ENCODE measurements at places on chromosomes 12 and 14. TPM values are rescaled to one million over a fixed set of nuclear protein-coding genes. Genes with fewer than 3 reads are reported as not detected.

- DNase-seq, result no peak
- H3K4me3 ChIP-seq, result peak overlapping the region; percentile 2
- no peaks in the 10 kb centered on the region for H3K36me3 ChIP-seq
- peaks cover 11% of the 10 kb centered on the region for H3K4me1 ChIP-seq
Measured at GRCh38 chr12:49200919-49201594, 12.2 kb upstream of the TUBA1A start.

The SLC4A8 gene
- 6.1 TPM for total RNA-seq

The HOXC4 gene
- 1.5 TPM for total RNA-seq

The SLC35F4 gene
- not detected for total RNA-seq

All from activated naive CD8-positive, alpha-beta T cell treated with anti-CD3 and anti-CD28 coated beads, Interleukin-2, amount 10 ng/mL, durations not matched to agents 7 days and 5 days (primary cell).